ENCODE measurements at places on chromosomes 1 and 21.

- DNase-seq = no peak
Observed at GRCh38 chr21:39822042-39822441, 45.2 kb upstream of the PCP4 start.

DNA sequence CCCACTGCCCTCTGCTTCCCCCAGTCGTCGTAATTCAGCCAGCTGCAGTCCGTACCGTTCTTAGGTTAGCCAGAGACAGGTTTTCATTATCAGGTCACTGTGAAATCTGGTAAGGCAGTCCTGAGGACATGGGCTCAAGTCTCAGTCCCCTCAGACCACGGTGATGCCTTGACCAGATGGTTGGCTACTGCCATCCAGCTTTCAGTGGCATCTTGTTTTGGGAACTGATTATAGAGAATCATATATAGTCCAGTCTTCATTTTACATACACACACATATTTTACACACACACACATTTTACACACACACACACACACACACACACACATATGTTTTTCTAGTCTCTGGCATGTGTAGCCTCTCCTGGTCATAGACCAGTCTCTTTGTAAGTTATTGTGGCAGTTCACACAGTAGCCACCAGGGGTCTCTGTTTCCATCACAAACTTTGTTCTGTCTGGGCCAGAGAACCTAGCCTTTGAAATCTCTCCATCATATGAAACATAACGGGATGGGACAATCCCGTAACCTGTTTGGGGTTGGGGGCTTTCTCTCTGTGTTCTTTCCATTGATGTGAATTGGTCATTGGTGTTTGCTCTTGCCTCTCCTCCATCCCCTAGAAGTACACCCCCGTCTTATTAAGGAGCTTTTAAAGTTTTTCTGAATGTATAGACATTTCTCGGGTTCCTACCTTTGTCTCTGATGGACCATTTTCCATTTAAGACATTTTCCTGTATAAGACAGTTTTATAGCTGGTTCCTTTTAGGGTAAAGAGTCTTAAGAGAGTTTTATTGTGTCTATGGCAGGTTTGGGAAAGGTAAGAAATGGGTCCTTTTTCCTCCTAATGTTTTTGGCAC is 8.4 kb upstream of the IKBKE start:
- peak; percentile 68 for DNase-seq

GRCh38 chr1:21909787-21910503 is 27.2 kb downstream of the HSPG2 start:
- DNase-seq = peak; percentile 81

- DNase-seq = no peak
Observed at GRCh38 chr1:174800216-174800851, 199.4 kb upstream of the CACYBP start.

DNA sequence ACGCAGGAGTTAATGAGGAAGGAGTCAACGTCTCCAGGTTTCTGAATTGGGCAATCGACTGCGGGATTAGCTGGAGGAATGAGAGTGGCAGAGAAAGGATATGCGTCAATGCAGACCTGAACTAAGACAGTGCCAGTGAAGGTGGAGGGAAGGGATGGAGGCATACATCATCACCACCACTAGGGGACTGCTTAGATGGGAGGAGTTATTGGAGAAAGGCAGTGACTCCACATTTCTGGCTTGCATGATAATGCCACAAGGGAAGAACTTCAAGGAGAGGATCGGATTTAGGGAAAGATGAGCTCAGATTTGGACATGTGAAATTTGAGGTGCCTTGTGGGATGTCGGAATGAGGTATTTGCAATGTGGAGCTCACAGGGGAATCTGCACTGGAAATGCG is 17.5 kb downstream of the VASH2 start:
- DNase-seq = peak; percentile 70

DNA sequence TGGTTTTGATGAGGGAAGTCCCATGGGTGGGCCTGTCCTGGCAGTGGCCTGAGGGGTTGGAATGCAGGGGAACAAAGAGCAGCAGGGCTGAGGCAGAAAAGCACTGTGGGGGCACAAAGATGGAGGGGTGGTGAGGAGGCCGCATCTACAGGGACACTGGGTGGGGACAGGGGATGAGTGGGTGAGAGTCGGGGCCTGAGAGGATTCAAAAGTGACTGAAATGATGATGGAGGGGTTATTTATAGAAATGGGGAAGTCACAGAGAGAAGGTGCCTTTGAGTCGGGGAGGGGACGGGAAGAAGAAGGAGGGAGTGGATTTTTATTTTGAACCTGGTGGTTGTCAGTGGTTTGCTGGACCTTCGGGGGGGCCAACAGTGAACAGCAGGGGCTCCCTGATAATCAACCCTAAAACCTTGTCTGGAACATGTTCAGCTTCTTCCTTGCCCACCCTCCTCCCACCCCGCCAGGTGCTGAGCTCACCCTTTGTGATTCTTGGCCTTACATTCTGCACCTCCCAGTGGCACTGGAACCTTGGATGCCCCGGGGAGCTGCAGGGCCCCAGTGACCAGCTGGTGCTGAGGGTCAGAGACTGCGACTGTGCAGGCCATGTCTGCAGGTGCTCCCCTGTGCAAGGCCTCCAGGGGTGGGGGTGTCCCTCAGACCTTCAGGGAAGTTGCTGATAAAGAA is 42.9 kb downstream of the IER5 start:
- no peak for DNase-seq

DNA sequence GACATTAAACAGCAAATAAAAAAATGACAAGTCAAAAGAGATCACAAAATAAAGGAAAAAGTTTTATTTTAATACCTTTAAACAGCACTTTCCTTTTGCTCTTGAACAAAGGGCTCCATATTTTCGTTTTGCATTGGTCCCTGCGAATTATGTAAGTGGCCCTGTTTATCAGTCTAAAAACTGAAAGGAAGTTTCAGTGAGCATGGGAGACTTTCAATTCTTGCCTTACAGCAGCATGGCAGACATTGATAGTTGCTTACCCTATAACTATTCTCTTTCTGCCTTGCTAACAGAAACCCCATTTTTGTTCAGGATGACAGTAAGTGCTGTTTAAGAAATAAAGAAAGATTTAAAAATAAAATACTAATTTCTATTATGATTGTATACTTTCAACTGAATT is 5.2 kb upstream of the SH3GLB1 start:
- DNase-seq = no peak

DNA sequence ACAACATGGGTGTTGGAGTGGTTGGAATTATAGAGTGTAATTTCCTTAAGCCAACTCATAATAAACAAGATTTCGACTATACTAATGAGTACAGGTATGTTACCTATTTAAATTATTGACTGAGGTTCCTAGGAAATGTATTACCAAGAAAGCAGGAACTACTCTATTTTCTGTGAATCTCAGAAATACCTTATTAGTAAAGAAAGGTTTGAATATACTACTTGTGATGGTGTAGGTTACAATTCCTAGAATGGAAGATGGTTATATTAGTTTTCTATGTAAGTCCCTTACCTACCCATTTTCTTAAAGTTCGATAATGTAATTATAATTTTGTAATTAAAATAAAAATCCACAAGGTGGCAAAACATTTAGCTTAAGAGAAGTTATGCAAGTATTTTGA is 29.3 kb downstream of the MORC3 start:
- DNase-seq = no peak

DNA sequence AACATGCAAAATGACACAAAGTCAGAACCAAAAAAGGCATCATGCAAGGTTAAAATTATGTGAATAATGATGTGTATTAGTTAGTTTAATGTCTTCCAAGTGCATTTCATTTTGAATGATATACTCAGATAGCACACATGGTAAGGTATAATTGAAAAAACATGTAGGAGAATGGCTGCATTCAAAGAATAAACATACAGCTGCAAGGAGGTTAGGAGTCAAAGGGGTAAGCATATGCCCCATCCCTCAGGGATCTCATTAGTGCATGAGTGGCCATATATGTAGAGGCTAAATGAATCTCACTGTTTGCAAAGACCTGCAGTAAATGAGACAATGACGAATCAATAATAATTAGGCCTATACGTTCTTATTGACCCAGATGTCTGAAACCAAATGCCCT is 179.7 kb upstream of the HOOK1 start:
- DNase-seq = no peak

- no peak for DNase-seq
Observed at GRCh38 chr1:199979071-199979470, 48.4 kb upstream of the NR5A2 start.

GRCh38 chr21:43864962-43865539 is at the start of gene AGPAT3:
Gene AGPAT3, plus strand, starts transcription at chr21:43865223. Its CDS starts 94,459 bp downstream, at chr21:43959682.
- no peak for DNase-seq

DNA sequence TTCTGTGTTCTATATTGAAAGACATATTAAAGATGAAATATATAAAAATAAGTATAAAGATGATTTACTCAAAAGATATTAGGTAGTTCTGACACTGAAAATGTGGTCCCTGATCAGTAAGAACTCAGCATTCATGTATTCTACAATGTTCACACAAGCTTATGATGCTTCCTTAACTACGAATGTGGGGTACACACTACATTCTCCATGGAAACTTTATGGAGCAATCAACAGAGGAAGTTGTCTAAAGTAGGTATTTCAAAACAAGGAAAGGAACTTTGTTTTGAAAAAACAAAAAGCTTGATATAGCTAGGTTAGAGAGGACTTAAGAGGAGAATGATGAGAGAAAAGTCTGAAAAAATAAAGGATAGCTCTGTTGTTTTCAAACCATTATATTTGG is 119.7 kb upstream of the RGS18 start:
- DNase-seq = no peak

DNA sequence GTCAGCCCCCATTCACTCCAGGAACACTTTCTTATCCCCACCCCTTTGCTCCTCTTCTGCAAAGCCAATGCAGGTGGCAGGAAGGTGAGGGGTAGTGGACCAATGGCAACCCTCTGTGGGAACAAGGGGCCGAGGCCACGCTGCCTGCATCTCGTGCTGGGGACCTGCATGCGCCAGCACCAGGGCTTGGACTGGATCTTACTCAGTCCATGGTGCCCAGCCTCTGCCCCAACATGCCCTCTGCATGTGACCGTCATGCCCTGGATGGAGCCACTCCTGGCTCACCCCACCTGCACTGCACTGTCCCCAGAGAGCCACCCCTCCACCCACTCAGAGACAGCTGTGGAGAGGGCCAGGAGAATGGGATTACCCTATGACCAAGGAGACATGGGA is 22.2 kb downstream of the CITED4 start:
- DNase-seq = no peak

GRCh38 chr1:244154508-244154871 is 103.4 kb downstream of the ZBTB18 start:
- DNase-seq = peak; percentile 35

GRCh38 chr1:229364207-229365065 is 21.6 kb upstream of the CCSAP start:
- no peak for DNase-seq

GRCh38 chr1:216830424-216831210 is 107.4 kb upstream of the ESRRG start:
- no peak for DNase-seq

- peak; percentile 64 for DNase-seq
Observed at GRCh38 chr1:248823517-248824001, 2.2 kb downstream of the SH3BP5L start.

DNA sequence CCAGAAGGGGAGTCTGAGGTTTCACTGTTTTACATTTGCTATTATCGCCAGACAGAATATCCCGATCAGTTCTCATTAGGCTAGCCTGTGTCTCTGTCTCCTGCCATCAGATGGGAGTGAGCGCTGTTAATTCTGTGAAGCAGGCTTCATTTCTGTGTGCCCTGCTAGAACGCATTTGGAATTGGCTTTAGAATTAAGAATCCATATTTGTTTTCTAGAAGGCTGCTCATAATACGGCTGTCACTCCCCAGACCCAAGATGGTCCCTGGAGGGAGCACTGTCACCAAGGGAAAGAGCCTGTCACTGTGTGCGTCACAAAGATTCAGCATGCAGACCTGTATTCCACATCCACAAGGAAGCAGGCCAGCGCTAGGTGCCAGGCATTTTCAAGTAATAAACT is 49.2 kb downstream of the CASQ2 start:
- DNase-seq = no peak

DNA sequence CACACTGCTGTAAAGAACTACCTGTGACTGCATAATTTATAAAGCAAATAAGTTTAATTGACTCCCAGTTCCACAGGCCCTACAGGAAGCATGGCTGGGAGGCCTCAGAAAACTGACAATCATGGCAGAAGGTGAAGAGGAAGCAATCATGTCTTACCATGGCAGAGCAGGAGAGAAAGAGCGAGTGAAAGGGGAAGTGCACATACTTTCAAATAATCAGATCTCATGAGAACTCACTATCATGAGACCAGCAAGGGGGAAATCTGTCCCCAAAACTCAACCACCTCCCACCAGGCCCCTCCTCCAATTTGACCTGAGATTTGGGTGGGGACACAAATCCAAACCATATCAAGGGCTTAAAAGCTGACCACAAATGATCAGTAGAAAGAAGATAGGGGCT is 493.2 kb downstream of the PTPRC start:
- DNase-seq = no peak

- DNase-seq = no peak
Observed at GRCh38 chr1:153932156-153933131, 9.7 kb upstream of the GATAD2B start.

DNA sequence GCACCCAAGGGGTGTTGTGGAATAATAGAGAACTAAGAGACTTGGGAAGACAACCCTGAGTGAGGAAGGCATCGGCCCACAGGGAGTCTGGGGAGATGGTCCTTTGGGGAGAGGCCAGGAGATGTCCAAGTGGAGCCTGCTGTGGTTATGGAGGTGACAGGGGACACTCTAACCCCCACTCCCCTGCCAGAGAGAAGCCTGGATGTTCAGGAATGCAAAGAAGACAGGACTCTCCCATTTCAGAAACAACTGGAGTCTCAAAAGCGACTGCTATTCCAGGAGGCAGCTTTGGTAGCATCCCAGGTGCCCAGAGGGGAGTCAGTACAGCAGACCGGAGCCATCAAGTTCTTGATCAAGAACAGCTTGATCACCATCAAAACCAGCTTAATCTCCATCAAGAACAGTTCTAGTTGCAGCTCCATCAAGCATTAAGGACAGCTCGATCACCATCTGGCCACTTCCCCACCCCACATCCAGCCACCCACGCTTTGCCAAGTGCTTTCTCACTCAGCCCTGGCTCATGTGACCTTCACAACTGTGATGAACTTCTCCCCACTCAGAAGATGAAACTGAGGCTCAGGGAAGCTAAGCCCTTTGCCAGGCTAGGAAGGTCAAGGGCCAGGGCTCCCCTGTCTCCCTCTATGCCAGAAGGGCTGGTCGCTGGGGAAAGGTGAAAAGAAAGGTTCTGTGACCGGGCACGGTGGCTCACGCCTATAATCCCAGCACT is 743 bp downstream of the CD52 start:
- DNase-seq = no peak

DNA sequence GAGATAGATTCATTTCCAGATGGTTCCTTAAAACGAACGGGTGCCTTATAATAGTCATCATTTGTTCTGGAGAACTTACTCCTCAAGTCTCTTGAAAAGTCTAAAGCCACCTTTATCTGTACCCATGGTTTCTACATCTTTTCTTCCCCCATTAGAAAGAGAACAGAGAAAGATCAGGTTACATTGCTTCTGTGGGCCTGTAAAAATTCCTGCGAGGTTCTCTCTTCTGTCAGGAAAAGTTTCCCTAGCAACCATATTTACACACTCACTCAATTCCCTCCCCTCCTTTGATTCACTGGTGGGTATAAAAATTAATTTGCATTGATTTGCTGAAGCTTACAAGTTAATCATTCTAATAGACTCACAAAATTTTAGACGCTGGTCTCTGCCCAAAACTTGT is 6.7 kb downstream of the PHC2 start:
- DNase-seq = peak; percentile 59

- DNase-seq = no peak
Observed at GRCh38 chr1:101017448-101017847, 8.1 kb downstream of the DPH5 start.

Measured in LHCN-M2 (cell line).